Stimulated activated CD4-positive, alpha-beta T cell treated with anti-CD3 and anti-CD28 coated beads, Interleukin-4, amount 100 ng/mL, for 1 hour (primary cell): ENCODE measurements at places on chromosomes 5 and 9.
A peak's percentile ranks its signal among the peaks of the same experiment; 100 is the strongest.

DNA sequence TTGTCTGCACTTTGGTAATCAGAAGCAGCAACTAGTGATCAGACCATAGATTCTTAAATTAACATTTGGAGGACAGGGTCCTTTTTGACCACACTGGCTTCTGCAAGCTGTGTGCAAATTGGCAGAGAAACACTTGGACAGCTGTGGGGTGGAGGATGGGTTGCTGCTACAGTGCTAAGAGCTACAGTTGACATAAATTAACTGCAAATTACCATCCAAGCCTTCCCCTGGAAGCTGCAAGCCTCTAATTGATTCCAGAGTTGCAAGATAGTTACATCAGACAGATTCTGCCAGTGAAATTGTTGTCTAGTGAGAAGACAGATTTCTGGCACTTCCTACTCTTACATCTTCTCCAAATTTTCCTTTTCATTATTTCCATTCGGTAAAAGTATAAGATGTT lies 517.7 kb downstream of the DIRAS2 start:
- DNase-seq, result no peak

DNA sequence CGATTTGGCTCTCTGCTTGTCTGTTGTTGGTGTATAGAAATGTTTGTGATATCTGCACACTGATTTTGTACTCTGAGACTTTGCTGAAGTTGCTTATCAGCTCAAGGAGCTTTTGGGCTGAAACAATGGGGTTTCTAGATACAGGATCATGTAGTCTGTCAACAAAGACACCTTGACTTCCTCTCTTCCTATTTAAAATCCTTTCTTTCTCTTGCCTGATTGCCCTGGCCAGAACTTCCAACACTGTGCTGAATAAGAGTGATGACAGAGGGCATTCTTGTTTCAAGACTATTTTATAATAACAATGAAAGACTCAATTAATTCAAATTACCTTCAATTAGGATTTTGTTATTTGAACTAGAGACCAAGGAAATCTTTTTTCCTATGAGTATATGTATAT lies 692.5 kb downstream of the PRR16 start:
- DNase-seq, result no peak

DNA sequence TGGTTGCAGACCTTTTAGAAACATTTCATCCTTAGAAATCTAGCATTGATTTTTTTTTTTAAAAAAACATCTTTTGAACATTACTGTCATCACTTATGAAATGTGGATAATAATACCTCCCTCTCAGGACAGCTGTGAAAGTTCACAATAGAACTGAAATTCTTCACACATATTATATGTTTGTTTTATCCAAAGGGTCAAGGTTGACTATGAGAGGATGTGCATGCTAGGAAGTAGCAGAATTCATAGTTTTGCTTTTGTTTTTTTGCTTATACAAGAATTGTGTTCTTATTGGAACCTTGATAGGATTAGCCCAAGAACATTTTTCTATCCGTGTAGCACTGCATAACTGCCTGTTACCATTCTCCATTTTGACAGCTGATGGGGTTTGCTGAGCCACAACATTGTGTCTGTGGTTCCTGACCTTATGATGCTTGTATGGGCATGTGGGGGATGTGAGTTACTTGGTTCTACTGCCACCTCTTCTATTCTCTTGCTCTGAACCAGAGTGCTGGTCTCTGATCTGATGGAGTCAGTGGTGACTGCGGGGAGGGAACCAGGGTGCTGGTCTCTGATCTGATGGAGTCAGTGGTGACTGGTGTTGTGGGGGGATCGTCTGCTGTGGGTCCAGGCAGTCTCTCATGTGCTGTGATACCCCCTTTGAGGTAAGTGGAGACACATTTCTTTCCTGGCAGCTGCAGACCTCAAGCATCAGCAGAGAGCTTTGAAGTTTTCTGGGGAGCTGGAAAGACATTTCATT lies 27.1 kb upstream of the ACTBL2 start:
- DNase-seq, result no peak

- DNase-seq, result no peak
Observed at GRCh38 chr5:142587354-142587965, 98.4 kb downstream of the FGF1 start.

GRCh38 chr5:66861402-66861801 lies 265.2 kb downstream of the MAST4 start:
- DNase-seq, result no peak

- no peak for DNase-seq
Observed at GRCh38 chr5:141762316-141762715, 80.3 kb upstream of the ARAP3 start.

DNA sequence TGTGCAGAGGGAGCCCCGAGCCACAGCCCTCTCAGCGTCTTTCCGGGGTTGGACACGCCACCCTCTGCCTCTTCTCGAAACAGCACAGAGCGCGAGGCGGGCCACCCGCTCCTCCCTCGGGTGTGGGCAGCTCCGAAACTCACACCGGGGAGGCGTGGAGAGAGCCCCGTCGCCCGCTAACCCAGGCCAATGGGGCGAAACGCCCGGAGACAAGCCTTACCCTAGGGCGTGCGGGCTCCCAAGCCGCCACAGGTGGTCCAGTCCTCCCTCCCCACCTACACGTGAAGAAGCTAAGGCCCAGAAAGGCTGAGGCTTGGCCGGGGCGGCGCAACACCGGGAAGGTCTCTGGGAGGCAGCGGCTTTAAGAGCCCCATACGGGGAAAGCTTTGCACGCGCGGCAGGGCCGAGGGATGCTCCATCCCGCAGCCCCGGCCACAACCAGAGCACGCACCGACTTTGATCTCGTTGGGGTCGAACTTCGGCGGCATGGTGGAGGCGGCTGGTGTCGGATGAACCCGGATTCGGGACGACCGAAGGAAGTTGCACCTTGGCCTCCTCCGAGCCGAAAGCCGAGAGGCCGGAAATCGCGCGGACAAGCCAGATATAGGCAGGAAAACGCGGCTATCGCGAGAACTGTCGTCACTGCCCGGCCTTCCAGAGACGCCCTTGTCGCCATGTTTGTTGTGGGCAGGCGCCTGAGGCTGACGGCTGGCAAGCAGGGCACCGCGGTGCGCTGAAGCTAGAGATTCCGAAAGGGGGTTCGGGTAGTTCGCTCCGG lies at the start of the genes LRSAM1 and RPL12:
TSS of gene LRSAM1 (plus strand) at position 681 of the 778 bp plus-strand sequence. CDS start 3,018 bp downstream, outside the sequence.
TSS of gene RPL12 (minus strand) at position 577 of the 778 bp plus-strand sequence. CDS start at position 488, 89 bp downstream.
- peak; percentile 99 for DNase-seq

DNA sequence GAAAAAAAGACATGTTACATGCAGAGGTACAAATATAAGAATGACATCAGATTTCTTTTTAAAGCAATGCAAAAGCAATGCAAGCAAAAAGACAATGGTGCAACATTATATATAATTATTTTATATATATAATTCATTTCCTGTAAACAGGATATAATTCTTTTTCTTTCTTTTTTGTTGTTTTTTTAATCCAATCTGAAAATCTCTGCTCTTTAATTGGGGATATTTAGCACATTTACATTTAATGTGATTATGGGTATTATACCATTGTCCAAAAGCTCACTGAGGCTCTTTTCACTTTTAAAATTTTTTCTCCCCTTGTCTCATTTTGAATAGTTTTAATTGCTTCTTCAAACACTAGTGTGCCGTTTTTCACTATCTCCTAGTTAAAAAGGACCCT lies 148.9 kb downstream of the FGF18 start:
- DNase-seq, result no peak

DNA sequence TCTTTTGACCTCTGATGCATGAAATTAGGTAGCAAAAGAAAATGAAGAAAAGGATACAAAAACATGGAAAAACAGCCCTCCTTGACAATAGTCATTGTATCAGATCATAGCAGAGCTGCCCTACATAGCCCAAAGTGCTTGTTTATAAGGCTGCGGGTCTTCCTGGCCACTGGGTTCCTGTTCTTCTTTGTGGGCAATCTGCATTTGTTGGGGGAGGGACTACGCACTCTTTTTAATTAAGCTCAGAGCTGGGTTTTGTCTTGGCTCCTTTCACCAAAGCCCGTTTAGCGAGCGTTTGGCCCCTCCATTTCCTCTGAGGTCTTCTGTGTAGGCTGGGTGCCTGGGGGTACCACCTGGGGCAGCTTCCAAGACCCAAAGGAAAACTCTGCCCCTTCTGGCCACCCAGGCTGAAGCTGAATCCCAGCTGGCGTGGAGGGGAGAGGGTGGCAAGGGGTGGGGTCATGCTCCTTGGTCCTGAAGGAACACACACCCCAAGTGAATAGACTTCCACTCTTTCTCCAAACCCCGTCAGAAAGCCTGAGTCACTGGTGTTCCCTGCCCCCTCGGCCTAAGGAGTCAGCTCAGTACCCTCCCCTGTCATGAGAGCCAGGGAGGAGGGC lies 6.5 kb upstream of the PAX5 start:
- DNase-seq, result no peak
